ENCODE measurements at places on chromosomes 5 and 9. TPM values are rescaled to one million over a fixed set of nuclear protein-coding genes. Genes with fewer than 3 reads are reported as not detected.
A peak's percentile ranks its signal among the peaks of the same experiment; 100 is the strongest.

CNTNAP3B gene
- total RNA-seq, result not detected

SLCO4C1 gene
- not detected for total RNA-seq

SH3GL2 gene
- total RNA-seq, result not detected

ANKRD31 gene
- not detected for total RNA-seq

BHMT gene
- not detected for total RNA-seq

- H3K36me3 ChIP-seq, result no peaks in the 10 kb centered on the region
- 0 out of 2 replicates have a peak overlapping the region, but pooled peaks have one; percentile 1 for H3K4me3 ChIP-seq
- no peaks in the 10 kb centered on the region for H3K27me3 ChIP-seq
- H3K4me1 ChIP-seq, result peaks cover 37% of the 10 kb centered on the region
- peak; percentile 81 for DNase-seq
Observed at GRCh38 chr5:115948091-115948534, 14.2 kb upstream of the LVRN start.

DNA sequence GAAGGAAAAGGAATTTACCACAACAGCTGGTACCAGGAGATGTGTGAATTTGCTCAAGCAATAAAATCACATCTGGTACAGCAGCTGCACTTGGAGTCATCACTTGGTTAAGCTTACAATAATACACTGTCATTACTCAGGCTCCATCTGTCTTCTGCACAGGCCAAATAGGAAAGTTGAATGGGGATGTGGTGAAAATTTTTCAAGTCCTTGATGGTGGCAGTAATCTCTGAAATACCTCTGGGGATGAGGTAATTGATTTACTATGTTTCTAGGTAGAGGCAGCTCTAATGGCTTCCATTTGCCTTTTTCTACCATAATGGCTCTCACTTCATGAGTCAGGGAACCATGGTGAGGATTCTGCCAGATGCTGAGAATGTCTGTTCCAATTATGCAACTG is 206.8 kb upstream of the ATP10B start:
- H3K27me3 ChIP-seq, result no peaks in the 10 kb centered on the region
- H3K36me3 ChIP-seq, result no peaks in the 10 kb centered on the region
- DNase-seq, result no peak
- H3K27ac ChIP-seq, result no peak overlapping the region

DNA sequence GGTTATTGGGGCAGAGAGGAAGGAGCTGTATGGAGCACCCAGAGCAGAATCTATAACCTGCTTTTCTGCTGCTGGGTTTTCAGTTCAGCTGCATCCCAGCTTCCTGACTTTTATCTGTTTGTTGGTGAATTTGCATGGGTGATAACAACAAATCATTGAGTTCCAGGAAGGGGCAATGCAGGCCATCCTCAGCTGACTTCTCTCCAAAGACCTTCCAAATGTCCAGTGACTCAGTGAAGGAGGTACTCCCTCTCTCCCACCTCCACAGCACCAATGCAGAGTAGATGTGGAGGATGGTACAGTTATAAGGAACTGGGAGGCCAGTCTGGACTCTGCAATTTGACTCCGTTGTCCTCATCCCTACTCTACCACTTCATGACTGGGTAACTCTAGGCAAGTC is 1.6 kb upstream of the TXN start:
- no peaks in the 10 kb centered on the region for H3K27me3 ChIP-seq
- no peaks in the 10 kb centered on the region for H3K36me3 ChIP-seq
- H3K4me1 ChIP-seq, result peaks cover 44% of the 10 kb centered on the region
- peak overlapping the region; percentile 87 for H3K4me3 ChIP-seq

DNA sequence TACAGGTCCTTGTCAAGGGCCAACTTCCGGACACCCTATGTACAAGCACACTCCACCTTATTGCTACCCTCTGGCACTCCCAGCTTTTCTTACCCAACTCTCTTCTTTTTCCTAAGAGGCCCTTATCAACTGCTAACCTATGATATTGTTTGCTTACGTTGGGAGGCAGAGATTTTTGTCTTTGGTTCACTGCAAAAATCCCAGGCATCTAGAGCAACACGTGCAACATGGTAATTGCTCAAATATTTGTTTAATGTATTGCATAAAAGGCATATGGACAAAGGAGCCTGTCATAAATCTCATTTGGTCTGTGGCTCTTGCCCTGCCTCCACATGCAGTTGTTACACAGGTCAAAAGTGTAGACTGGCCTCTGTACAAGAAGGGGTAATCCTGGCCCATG is 35.8 kb upstream of the ATP10B start:
- H3K4me3 ChIP-seq, result no peak overlapping the region
- H3K4me1 ChIP-seq, result no peaks in the 10 kb centered on the region
- no peaks in the 10 kb centered on the region for H3K36me3 ChIP-seq
- no peaks in the 10 kb centered on the region for H3K27me3 ChIP-seq

- no peaks in the 10 kb centered on the region for H3K36me3 ChIP-seq
- peaks cover 21% of the 10 kb centered on the region for H3K4me1 ChIP-seq
- peaks cover 18% of the 10 kb centered on the region for H3K27me3 ChIP-seq
- no peak overlapping the region for H3K27ac ChIP-seq
Observed at GRCh38 chr5:123155446-123155960, 66.5 kb downstream of the PRDM6 start.

GRCh38 chr5:72507231-72507906 is at the start of gene ZNF366:
ZNF366 (minus strand) TSS chr5:72507410; CDS start chr5:72461496, 45,914 bp downstream.
- no peak for DNase-seq
- no peak within 1 kb of the TSS for H3K27ac ChIP-seq
- H3K27me3 ChIP-seq, result no peaks in the 10 kb centered on the region
- peaks cover 48% of the 10 kb centered on the region for H3K4me1 ChIP-seq
- H3K36me3 ChIP-seq, result no peaks in the 10 kb centered on the region

- H3K27ac ChIP-seq, result no peak overlapping the region
- no peaks in the 10 kb centered on the region for H3K4me1 ChIP-seq
- no peaks in the 10 kb centered on the region for H3K36me3 ChIP-seq
- DNase-seq, result no peak
- no peak overlapping the region for H3K4me3 ChIP-seq
Observed at GRCh38 chr5:153534102-153534501, 43.6 kb downstream of the GRIA1 start.

DNA sequence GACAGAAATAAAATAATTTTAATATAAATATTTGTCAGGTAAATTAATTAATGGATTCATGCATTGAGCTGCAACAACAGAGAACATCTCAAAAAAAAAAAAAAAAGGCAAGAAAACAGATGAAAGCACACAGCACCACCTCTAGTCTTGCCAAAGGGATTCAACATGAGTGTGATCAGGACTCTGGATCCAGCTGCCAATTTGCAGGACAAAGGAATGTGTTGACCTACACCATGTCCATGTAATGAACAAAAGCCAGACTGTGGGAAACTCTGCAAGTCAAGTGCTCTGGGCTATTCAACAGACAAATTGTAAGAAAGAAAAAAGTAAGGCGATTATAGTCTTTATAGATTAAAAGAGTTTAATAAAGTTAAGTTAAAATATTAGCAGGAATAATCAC is 769.3 kb downstream of the TLR4 start:
- no peaks in the 10 kb centered on the region for H3K36me3 ChIP-seq
- H3K4me1 ChIP-seq, result no peaks in the 10 kb centered on the region
- no peak for DNase-seq
- no peaks in the 10 kb centered on the region for H3K27me3 ChIP-seq
- no peak overlapping the region for H3K27ac ChIP-seq

- H3K4me3 ChIP-seq, result no peak overlapping the region
- H3K4me1 ChIP-seq, result no peaks in the 10 kb centered on the region
Observed at GRCh38 chr9:88721025-88721424, 186.0 kb downstream of the NXNL2 start.

DNA sequence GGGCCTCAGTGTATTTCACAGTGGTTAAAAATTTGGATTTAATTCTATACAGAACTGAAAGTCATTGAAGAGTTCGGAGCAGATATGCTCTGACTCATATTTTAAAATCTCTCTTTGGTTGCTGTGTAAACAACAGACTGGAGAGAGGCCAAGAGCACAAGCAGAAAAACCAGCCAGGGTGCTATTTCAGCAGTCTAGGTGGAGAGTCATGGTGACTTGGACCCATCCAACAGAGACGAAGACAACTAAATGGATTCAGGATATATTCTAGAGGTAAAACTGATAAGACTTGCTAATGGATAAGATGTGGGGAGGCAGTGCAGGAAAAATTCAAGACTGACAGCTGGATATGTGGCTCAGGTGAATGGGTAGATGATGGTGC is 168.9 kb downstream of the MAPKAP1 start:
- peak; percentile 96 for DNase-seq
- H3K4me3 ChIP-seq, result 0 out of 2 replicates have a peak overlapping the region, but pooled peaks have one; percentile 42
- H3K4me1 ChIP-seq, result peaks cover 38% of the 10 kb centered on the region
- no peaks in the 10 kb centered on the region for H3K36me3 ChIP-seq
